ENCODE measurements at places on chromosomes 16 and 17.
A peak's percentile ranks its signal among the peaks of the same experiment; 100 is the strongest.

DNA sequence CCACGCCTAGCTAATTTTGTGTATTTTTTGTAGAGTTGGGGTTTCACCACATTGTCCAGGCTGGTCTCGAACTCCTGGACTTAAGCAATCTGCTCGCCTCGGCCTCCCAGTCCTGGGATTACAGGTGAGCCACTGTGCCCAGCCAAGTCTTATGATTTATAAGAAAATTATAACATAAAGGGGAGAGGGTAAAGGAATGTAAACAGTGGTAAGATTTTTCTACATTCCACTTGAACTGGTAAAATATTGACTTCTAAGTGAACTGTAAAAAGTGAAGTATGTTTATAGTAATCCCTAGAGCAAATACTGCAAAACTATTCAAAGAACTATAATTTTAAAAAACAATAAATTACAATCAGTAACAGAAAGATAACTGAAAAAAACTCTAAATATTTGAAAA is 33.5 kb downstream of the C16orf87 start:
- DNase-seq = no peak

DNA sequence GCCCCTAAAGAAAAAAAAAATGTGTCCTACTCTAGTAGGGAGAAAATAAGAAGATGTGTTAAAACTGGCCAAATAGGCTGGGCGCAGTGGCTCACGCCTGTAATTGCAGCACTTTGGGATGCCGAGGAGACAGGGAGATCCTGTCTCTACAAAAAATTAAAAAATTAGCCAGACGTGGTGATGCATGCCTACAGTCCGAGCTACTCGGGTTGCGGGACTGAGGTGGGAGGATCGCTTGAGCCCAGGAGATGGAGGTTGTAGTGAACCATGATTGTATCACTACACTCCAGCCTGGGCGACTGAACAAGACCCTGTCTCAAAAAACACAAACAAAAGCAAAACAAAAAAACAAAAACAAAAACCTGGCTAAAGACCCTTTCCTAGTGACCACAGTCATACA is 15.9 kb downstream of the ZFHX3 start:
- no peak for DNase-seq

- no peak for DNase-seq
Observed at GRCh38 chr17:6101706-6102105, 31.5 kb downstream of the WSCD1 start.

GRCh38 chr17:67520252-67520906 is 143.3 kb downstream of the PITPNC1 start:
- DNase-seq = peak; percentile 26

DNA sequence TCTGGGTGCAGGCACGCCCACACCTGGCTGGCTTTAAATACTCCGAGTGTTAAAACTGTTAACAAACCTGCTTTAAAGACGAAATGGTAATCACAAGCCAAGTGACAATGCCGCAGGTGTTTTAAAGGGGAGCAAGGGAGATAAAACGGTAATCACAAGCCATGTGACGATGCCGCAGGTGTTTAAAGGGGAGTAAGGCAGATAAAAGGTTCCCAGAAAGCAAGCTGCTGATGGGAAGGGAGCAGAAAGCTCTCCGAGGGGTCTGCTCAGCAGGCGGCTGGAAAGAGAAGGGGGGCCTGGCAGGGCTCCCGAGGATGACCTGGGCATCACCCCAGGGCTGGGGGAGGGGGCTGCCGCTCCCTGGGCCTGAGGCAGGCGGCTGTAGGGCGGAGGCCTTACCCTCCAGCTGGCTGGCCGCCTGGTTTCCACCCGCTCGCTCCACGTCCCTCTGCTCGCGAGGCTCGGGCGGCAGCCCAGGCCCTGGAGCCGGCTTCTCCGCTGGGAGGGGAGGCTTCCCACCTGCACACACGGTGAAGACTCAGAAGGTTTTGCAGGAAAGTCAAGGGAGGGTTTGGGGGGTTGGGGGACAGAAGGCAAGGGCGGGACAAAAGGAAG is 12.1 kb downstream of the NDUFAF8 start:
- no peak for DNase-seq

DNA sequence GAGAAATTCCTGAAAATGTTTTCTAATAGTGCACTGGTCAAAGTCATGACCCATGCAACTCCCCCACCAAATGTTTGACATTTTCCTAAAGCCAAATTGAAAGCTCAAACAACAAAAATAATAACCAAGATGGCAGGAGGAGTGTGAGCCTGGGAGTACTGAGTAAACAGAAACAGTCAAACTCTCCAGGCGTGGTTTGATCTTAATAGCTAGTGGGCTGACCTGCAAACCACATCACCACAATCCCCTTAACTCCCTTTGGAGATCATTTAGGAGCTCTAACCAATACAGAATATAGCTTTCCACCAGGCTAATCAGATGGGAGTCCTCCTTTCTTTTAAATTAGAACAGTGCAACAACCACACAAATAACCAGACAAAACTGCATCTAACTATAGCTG is 19.2 kb upstream of the MEIOC start:
- no peak for DNase-seq

DNA sequence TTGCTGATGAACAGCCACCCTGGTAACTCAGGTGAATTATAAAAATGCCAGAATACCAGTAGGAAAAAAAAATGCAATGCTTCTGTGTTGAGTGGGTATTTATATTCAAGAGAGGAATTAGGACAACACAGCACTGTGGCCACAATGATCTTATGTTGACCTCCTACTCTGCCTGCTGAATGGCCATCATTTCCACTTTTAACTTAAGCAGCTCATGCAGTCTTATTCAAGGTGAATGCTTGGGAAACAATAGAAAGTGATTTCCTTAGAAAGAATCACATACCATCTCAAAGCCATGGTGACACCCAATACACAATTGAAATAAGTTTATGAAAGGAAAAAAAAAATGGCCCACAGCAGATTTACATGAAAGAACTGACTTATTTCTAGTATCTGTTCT is 224.0 kb downstream of the CDH8 start:
- no peak for DNase-seq

- no peak for DNase-seq
Observed at GRCh38 chr17:53516636-53517035, 306.1 kb upstream of the KIF2B start.

DNA sequence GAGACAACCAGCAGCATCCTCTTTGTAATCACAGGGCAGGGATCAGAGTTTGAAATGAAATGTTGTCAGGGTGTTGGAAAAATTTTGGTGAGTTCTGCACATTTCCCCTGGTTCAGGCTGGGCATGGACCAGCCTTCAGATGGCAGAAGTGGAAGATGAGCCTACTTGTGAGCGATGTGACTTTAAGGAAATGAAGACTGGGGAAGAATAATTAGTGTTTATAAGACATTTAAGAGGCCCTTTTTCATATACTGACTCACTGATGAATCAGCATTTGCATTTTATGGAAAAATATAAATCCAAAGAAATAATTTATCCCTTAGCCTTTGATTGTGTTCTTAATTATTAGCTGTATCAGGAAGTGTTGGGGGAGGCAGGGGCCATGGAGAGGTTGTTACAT is 20.9 kb downstream of the GPR179 start:
- DNase-seq = no peak

DNA sequence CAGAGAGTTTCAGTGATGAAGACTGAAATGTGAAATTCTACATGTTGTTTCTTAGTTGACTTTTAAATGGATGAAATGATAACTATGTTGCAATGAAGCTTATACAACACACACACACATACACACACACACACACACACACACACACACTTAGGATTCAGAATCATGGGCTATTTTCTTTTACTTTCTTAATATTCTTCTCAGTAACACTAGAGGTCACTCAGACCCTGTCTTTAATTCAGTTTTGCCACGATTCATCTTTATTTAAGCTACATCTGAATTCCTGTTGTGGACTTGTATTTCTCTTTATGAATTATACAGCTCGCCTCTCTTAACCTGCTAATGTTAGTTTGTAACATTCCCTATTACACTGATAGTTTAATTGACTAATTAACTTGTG is 109.6 kb upstream of the GOT2 start:
- DNase-seq = no peak

- DNase-seq = no peak
Observed at GRCh38 chr17:74082886-74083285, 120.6 kb upstream of the RPL38 start.

GRCh38 chr17:60157487-60158040 is 7.8 kb downstream of the CA4 start:
- no peak for DNase-seq

- DNase-seq = no peak
Observed at GRCh38 chr16:19212059-19212458, 44.0 kb downstream of the SYT17 start.

- DNase-seq = no peak
Observed at GRCh38 chr17:73679476-73679875, 35.2 kb upstream of the SDK2 start.

- no peak for DNase-seq
Observed at GRCh38 chr16:23709536-23709935, 3.5 kb downstream of the ERN2 start.

DNA sequence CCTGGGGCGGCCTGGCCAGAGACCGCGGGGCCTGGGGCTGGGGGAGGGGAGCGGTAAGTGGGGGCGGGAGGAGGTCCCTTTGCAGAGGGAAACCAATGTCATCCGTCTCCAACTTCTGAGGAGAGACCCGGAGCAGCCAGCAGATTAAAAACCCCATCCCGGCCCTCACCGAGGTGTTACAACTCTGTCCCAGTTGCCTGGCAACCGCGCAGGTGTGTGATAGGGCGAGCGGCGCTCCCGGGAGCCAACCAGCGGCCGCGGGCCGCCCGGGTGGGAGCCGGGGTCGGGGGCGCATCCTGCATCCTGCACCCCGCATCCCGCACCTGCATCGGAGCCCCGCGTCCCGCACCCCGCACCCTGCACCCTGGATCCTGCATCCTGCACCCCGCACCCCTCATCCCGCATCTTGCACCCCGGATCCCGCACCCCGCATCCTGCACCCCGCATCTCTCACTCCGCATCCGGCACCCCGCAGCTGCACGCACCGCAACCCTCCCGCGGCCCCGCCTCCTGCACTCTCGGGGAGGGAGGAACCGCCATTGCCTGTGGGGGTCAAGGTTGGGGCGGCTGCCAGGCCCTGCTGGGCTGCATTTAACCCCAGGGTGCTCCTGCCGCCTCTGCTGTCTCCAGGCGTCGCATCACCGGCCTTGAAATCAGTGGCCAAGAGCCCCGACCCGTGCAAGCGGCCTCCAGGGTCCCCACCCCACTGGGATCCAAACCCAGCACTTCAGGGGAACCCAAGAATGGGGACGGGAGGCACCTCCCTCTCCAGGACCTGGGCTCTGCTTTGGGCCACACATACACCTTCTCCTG is 47.3 kb downstream of the RTN4RL1 start:
- DNase-seq = no peak
